Activated CD8-positive, alpha-beta T cell treated with anti-CD3 and anti-CD28 coated beads for 36 hours (primary cell): ENCODE measurements at places on chromosomes 7 and 10. TPM values are rescaled to one million over a fixed set of nuclear protein-coding genes. Genes with fewer than 3 reads are reported as not detected.
A peak's percentile ranks its signal among the peaks of the same experiment; 100 is the strongest.

Gene LIPM
- total RNA-seq: not detected

Gene HECTD2
- total RNA-seq: 3.8 TPM

Gene THNSL1
- 10.0 TPM for total RNA-seq

- DNase-seq: no peak
- no peak overlapping the region for H3K4me3 ChIP-seq
- H3K27ac ChIP-seq: no peak overlapping the region
Measured at GRCh38 chr7:54864663-54865062, 105.7 kb upstream of the SEC61G start.

DNA sequence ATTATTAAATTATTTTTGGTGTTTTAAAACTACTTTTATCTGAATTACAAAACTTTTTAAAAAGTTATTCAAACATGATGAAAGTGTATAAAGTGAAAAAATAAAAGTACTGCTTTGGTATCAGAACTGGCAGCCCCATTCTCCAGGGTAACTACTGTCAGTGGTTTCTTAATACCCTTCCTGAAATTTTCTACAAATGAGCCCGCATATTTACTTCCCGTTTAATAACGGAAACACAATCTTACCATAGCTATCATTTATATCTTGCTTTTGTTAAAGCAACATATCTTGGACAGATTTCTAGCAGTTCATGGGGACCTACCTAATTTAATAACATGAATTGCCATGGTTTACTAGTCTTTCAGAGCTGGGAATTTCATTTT lies 249.9 kb downstream of the RNLS start:
- H3K4me1 ChIP-seq: peaks cover 12% of the 10 kb centered on the region
- no peaks in the 10 kb centered on the region for H3K27me3 ChIP-seq
- no peak overlapping the region for H3K27ac ChIP-seq
- no peak overlapping the region for H3K4me3 ChIP-seq
- H3K36me3 ChIP-seq: no peaks in the 10 kb centered on the region

DNA sequence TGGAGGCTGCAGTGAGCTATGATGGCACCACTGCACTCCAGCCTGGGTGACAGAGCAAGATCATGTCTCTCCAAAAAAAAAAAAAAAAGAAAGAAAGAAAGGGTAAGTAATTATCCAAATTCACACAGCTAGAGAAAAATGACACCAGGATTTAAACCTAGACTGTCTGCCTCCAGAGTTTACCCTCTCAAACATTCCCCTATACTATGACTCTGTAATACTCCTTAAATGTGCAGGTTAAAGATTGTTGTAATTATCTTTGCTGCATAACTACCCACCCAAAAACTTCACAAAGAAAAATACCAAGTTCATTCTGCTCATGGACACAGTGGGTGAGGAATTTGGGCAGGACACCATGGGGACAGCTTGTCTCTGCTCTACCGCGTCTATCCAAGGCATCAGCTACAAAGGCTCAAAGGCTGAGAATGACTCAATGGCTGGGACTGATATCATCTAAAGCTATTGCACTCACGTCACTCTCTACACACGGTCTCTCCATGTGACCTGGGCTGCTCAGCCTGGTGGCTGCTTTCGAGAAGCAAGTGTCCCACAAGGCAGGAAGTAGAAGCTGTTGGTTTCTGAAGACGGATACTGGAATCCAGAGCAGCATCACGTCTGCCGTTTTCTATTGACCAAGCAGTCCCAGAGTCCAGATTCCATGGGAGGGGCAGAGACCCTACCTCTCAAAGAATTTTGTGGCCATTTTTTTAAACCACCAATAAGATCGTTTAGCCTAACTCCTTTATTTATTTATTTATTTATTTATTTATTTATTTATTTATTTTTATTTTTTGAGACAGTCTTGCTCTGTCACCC lies 185.7 kb upstream of the AUTS2 start:
- H3K4me3 ChIP-seq: no peak overlapping the region
- H3K36me3 ChIP-seq: no peaks in the 10 kb centered on the region
- DNase-seq: peak; percentile 59
- no peaks in the 10 kb centered on the region for H3K27me3 ChIP-seq

GRCh38 chr10:101812606-101813005 lies 5.6 kb downstream of the OGA start:
- H3K36me3 ChIP-seq: peaks cover 73% of the 10 kb centered on the region
- H3K27me3 ChIP-seq: no peaks in the 10 kb centered on the region
- peak overlapping the region; percentile 55 for H3K27ac ChIP-seq
- no peak for DNase-seq
- no peak overlapping the region for H3K4me3 ChIP-seq

- peaks cover 34% of the 10 kb centered on the region for H3K4me1 ChIP-seq
- DNase-seq: no peak
- no peak overlapping the region for H3K4me3 ChIP-seq
- no peaks in the 10 kb centered on the region for H3K27me3 ChIP-seq
Measured at GRCh38 chr7:140085447-140085846, 22.7 kb upstream of the PARP12 start.

DNA sequence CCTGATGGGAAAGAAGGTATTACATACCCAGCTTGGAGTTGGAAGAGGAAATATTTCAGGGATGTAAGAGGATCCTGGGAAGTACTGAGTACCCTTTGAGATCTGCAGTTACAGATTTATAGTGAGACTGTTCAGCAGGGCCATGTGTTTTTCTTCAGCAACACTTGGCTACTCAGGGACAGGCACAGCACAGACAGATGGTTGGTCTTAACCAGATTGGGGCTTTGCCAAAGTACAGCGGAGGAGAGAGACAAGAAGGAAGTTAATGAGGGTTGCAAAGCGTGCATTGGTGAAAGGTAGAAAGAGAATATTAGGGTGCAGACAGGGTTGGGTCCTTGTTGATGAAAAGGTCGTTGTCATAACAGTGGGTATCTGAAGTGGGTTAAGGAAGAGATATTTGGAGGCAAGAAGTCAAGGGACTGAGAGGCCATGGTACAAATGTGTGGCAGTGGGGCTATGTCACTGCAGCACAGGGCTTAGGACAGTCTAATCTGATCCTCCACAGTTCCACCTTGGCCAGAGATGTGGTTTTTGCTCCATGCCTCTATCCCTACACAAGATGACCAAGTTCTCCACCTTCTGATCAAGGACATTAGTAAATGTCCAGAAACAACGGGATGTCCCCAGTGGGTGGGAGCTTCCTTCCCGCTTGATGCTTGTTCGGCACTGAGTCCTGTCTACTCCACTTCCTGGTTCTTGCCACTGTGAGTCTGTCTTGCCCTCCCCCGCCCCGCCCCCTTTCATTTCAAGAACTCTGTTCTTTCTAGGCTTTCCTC lies 18.9 kb upstream of the DNAJC1 start:
- H3K4me1 ChIP-seq: peaks cover 19% of the 10 kb centered on the region
- peak overlapping the region; percentile 84 for H3K27ac ChIP-seq

DNA sequence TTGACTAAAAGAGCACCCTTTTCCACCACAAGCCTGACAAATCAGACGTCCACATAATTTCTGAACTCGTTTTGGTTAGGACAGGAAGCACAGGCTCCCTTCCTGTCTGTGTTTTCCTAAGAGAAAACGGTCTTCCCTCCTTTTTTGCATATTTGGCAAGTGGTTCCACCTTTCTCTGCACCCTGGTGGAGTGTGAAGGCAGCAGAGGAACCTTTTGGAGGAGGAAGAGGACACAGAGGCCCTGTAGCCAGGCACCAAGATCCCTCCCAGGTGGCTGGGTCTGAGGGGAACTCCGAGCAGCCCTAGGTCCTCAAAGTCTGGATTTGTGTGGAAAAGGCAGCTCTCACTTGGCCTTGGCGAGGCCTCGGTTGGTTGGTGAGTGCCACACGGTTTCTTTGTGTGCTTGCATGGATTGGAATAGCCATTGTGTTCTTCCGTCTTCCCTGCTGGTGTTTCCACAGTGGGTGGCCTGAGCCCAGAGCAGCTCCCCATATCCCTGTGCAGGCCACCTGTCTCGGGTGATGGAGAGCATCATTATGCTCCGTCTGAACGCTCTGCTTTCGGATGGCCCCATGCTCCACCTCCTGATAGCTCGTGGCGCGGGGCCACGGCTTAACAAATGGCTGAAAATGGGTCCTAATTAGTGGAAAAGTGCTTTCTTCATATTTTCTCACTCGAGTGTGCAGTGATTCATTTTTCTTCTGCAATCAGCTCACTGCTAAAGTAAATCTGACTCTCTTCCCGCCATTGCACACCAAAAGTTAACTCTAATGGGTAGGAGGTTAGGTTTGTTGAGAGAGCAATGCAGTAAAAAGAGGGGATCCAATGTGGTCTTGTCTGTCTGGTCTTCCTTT lies 4.2 kb downstream of the IKZF1 start:
- peaks cover 13% of the 10 kb centered on the region for H3K4me1 ChIP-seq
- peak; percentile 68 for DNase-seq
- H3K36me3 ChIP-seq: peaks cover 90% of the 10 kb centered on the region
- H3K27me3 ChIP-seq: no peaks in the 10 kb centered on the region

DNA sequence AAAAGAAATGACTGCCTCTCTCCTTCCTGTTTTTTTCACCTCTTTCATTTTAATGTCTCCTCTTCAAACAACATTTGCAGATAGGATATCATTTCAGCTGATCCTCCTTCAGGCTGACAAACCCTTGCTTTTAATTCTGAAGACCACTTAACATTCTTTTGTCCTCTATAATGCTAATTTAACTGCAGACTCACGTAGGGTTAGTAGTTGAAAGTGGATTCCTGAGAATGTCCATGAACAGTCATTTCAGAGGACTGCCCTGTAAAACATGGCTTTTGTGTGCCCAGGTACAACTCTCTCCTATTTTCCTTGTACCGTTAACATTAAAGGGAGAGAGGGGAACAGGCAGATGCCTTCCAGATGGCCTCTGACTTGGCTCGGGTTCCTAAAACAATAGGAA lies 524.4 kb downstream of the SDK1 start:
- no peaks in the 10 kb centered on the region for H3K4me1 ChIP-seq
- no peak overlapping the region for H3K4me3 ChIP-seq
- no peaks in the 10 kb centered on the region for H3K36me3 ChIP-seq
- H3K27ac ChIP-seq: no peak overlapping the region
- no peak for DNase-seq

- no peak overlapping the region for H3K27ac ChIP-seq
- DNase-seq: no peak
Measured at GRCh38 chr10:620417-620816, 69.1 kb downstream of the DIP2C start.

DNA sequence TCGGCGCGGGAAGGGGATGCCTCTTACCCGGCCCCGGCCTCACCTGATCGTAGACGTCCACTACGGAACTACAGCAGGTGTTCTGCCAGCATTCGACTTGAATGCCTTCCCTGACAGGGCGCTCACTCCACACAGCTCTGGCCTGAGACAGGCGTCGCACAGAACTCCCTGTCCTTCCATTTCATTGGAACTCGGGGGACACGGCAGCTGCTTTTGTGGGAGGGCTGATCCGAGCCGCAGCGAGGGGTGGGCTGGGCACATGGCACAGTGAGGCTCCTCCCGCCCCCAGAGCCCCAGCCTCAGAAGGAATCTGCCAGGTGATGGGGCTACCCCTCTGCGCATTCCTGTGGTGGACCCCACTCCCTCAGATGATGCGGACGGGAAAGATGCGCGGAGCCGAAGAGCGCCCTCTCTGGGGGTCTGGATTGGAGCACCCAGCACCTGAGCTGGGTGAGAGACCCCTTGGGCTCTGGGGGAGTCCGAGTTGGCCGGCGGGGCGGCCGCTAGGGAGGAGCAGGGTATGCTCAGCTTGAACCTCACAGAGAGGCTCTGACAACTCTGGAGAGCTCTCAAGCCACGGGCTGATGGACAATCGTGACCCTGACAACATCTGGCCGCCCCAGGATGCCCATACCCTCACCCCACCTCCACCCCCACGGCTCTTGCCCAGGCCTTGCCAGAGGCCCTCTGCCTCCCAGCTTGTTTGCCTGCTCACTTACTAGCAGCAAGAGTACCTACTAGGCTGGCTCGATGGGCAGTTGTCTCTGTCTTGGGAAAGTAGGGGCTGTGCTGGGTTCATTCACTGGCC lies 36.6 kb downstream of the RASGEF1A start:
- no peak for DNase-seq
- peaks cover 39% of the 10 kb centered on the region for H3K4me1 ChIP-seq
- no peaks in the 10 kb centered on the region for H3K36me3 ChIP-seq
- H3K27ac ChIP-seq: no peak overlapping the region
- H3K27me3 ChIP-seq: peaks cover 16% of the 10 kb centered on the region

GRCh38 chr10:88457660-88458059 lies 125.5 kb downstream of the RNLS start:
- no peak for DNase-seq
- H3K4me3 ChIP-seq: no peak overlapping the region
- no peaks in the 10 kb centered on the region for H3K4me1 ChIP-seq
- H3K36me3 ChIP-seq: no peaks in the 10 kb centered on the region
- no peaks in the 10 kb centered on the region for H3K27me3 ChIP-seq
